Stimulated activated CD4-positive, alpha-beta T cell treated with anti-CD3 and anti-CD28 coated beads, Interleukin-12 subunit alpha, Interleukin-12 subunit beta, amount 100 ng/mL, for 24 hours (primary cell): ENCODE measurements at places on chromosomes 4 and X.

DNA sequence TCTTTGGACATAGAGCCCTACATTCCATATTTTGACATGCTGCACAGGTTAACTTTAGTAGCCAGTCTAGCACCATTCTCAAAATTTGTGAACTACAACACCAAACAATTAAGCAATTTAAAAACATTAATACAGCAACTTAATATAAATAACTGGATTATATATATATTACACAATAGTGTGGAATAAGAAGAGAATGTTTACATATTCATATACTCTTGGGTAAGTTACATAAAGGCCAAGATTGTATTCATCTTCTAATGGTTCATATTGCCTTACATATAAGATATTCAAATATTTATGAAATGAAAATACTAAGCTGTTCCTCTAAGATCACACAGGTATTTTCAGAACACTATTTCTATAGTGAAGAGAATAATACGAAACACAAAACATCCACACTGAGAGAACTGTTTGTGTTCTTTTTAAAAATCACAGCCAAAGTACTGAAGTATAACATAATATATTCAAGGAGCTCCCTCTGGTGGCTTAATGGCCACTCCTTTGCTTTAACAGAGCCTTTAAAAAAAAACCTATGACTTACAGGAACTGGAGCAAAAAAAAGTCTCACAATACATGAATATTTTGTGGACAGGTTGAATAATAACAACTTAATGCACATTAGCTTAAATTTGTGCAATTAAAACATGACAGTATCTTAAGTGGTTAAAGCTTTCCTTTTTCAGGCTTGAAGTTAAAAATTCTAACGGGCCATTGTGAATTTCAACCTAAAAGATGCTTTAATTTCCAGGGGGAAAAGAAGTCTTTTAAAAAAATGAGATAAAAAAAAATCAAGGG, 46.2 kb downstream of the NEK1 start:
- no peak for DNase-seq

GRCh38 chrX:153381684-153382532, 19.2 kb downstream of the PNMA6E start:
- DNase-seq, result no peak

- DNase-seq, result no peak
These were observed 34.1 kb downstream of the CNKSR2 start for GRCh38 chrX:21408307-21408706.

- no peak for DNase-seq
These were observed 93.4 kb downstream of the NHSL2 start for GRCh38 chrX:72003811-72004750.

GRCh38 chr4:97759785-97760184, 383.5 kb downstream of the STPG2 start:
- DNase-seq, result no peak

GRCh38 chrX:64204252-64204651, 1.3 kb downstream of the AMER1 start:
- no peak for DNase-seq

DNA sequence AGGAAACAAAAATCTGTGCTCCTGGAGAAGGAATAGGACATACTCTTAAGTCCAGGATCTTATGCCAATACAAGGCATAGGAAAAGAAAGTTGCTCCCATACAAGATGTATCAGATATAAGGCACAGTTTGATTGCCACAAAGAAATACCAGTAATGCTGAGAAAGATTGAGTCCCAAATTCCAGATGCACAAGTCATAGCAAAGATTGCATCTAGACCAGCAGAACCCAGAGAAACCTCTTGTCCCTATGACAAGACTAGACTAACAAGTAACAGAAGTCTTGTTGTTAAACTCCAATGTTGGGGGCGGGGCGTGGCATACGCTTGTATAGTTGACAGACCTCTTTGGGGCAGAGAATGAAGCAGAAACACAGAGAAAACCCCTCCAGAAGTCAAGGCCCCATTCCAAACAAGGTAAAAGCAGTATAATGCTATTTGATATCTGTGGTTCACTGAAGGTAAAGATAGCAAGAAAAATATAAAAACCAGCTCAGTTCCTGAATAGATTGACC, 671.5 kb upstream of the GRIA3 start:
- DNase-seq, result no peak

DNA sequence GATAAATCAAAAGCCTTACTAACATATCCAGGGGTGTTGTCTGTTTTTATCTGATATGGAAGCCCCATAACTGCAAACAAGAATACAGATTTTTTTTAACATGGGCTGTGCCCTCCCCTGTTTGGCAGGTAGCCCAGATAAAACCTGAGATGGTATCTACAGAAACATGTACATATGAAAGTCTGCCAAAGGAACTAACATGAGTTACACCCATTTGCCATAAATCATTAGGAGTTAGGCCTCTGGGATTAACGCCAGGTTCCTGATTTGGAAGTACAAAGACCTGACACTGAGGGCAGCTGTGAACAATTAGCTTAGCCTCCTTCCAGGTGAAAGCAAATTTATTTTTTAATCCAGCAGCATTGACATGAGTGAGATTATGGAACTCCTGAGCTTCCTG, 264.3 kb downstream of the TECRL start:
- DNase-seq, result no peak

DNA sequence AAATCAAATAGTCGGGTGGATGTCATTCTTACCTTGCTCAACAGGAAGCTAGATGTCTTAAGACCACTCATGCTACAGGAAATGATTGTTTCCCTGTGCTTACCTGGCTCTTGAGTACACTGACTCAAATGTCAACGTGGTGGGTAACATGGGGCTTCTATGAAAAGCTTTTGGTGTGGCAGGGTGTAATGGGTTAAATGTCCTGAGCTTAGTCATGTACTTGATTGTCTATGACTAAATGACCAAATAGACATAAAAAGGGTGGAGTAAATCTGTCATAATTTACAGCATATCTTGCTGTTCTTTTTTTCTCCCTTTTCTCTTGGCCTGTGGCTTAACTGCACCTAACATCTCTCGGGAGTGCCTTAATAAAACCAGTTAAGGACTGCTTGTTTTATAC, 44.9 kb downstream of the CCNG2 start:
- no peak for DNase-seq

DNA sequence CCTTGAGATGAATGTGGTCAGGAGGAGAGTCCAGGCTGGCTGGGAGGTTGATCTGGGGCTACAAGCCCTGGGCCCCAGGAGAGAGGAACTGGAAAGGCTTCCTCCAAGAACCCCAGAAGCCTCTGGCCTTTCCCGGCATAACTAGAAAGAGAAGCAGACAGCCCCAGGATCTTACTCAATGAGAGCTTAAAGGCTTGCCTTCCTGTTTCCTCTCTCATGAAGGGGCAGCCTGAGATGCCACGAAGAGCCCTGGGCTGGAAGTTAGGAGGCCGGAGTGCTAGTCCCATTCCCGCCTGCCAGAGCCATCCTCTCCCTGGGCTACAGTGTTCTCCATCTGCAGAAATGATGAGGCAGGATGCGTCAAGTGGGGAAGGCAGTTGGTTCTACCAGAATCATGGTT, 20.1 kb upstream of the XPNPEP2 start:
- DNase-seq, result no peak

DNA sequence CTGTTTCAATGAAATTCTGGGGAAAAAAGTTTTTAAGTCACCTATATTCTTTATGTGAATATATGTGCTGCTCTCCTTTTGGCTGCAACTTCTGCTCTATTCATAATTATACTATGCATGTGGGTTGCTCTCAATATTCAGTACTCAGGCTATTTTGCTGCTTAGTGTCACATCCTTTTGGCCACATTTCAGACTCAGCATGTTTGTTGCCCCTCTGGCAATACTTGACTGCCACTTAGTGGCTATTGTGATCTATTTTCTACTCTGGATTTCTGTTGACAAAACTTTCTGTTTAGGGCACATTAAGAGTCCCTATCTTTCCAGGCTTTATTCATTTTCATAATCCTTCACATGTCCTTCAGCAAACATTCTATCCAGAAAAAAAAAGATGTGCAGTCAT, 15.8 kb upstream of the CT45A1 start:
- no peak for DNase-seq

DNA sequence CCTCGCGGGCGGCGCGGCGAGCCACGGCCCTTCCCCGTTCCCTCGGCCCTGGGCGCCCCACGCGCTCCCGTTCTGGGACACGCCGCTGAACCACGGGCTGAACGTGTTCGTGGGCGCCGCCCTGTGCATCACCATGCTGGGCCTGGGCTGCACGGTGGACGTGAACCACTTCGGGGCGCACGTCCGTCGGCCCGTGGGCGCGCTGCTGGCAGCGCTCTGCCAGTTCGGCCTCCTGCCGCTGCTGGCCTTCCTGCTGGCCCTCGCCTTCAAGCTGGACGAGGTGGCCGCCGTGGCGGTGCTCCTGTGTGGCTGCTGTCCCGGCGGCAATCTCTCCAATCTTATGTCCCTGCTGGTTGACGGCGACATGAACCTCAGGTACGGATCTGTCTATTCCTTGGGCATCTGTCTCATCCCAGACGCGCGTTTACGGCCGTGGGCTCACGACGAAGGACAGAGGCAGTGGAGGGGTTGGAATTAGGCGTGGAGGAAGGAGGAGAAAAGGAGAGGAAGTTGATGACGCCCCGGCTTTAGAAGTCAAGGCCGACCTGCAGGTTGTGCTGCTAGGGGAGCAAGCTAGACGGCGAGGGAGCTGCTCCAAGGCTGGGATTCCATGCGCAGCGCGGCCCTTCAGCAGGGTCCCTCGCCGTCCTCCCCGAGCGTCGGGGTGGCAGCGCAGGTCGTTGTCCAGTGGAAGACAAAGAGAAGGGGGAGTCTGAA, 792 bp downstream of the SLC10A4 start:
- DNase-seq, result no peak

DNA sequence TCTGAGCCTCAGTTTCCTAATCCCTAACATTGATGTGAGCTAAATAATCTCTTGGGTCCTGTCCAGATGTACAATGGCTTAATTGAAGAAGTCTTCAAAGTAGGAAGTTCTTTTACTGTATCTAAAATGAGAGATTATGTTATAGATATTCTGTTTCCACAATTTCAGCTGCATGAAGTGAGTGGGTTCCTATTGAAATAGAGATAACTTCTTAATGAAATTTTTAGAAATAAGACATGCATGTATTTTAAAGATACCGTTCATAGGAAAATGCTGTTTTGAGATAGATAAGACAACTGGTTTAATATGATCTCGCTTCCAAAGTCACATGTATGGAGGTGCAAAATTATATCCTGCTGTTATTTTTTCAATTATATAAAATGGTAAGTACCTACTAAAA, 71.9 kb downstream of the CLDN22 start:
- no peak for DNase-seq

DNA sequence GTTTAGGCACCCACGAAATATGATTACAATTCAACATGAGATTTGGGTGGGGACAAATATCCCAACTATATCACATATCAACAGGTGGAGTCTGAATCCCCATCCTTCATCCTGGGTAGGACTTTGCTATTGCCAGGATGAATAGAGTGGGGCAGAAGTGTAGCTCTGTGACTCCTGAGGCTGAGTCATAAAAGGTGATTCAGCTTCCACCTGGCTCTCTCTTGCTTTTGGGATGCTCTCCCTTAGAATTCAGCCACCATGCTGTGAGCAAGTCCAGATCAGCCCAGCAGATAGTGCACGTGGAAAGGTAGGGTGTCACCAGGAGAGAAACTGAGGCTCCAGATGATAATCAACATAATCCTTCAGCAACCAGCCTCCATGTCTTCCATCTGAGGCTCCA, 193.8 kb upstream of the BCOR start:
- no peak for DNase-seq

DNA sequence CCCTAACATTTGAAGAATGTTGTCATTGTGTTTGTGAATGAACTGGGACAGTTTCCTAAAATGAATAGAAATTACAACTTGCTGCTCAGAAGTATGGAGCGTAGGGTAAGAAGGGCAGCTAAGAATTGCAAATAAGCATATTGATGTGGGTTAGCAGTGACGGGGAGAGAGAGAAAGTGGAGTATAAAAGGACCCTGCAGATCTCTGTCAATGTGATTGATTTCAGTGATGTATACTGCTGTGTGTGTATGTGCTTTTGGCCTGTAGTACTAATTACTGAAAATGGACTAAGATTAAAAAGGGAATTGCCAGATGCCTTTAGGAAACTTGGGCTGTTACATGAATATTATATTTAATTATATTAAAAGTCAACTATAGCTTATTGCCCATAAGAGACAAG, 7.8 kb upstream of the MFAP3L start:
- DNase-seq, result no peak

DNA sequence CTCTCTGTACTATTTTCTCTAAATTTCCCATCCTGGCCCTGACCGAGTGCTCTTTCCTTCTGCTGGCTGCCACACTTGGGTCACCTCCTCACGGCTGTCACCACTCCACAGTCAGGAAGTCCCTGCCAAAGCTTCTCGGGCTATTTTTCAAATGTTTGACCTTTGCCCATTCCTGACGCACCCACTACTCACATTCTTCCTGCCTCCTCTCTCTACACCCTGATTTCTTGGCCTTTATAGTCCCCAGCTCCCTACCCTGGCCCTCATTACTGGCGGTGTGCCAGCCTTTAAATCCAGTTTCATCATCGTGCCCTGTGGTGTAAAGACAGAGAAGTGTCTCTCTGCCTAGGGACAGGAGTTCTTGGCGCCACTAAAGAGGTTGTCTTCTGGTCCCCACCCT, 46.4 kb upstream of the GATB start:
- DNase-seq, result no peak

DNA sequence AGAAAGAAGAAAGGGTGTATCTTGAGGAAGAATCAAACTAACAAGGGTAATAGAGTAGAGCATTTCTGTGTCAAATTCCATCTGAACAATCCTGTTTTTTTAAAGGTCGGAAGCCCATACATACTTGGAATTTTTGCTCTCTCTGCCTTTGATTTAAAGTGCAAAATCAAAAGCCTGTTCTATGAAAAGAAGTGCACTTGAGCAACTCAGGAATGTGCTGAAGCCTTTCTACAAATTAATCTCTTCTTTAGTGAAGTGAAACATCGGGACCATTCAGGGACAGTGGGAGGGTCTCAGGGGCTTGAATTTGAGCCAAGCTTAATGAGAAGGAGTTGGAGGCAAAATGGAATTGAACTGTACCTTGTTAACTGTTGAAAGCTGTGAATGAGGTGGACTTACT, 1008.5 kb upstream of the LCORL start:
- no peak for DNase-seq

GRCh38 chrX:69027181-69028005, 137.9 kb downstream of the PJA1 start:
- no peak for DNase-seq

DNA sequence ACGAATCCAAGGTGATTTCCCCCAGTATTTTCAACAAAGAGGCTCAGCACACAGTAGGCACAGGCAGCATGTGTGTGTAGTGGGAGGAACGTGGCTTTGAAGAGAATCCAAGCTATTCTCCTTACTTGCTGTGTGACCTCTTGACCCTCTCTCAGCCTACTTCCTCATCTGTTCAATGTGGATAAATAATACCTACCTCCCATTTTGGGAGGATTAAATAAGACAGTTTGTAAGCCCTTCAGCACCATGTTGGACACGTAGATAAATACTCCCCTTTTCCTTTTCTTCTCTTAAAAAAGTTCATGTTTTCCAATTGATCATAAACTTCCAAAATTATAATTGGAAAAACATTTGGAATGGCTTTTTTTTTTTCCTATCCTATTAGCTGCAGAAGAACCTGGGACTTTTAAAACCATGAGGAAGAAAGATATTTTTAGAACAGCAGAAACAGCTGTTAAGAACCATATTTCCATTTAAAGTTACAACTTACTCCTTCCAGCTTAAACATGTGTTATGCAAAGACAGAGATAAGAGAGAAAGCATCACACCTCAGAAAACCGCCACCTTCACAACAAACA, 56.1 kb upstream of the TMEM131L start:
- DNase-seq, result no peak
